ENCODE measurements at places on chromosomes 3 and 15.

DNA sequence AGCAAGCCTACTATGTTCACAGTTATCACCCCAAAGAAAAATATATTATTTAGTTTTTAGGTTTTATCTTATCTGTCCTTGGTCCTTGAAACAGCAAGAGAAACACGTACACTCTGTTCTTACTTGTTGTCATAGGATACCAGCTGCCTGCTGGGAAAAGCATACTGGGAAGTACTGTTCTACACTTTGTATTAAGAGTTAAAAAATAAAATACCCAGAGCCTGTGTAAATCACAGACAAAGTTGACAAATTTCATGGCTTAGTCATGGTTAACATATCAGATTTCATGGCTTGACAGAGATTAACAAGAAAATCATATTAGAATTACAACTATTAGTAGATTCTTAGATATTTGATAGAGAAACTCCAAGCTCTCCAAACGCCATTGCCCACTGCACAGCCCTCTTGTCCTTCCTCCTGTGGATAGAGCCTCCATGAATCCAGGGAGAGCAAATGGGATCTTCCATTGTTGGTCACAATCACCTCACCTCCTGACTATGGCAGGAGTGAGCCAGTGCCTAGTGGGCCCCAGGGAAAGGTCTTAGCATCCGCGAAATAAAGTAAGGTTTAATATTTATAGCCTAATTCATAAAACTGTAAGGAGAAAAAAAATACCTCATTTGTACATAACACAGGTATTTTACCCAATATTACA is 128.1 kb upstream of the WNT5A start:
- no peak for DNase-seq

DNA sequence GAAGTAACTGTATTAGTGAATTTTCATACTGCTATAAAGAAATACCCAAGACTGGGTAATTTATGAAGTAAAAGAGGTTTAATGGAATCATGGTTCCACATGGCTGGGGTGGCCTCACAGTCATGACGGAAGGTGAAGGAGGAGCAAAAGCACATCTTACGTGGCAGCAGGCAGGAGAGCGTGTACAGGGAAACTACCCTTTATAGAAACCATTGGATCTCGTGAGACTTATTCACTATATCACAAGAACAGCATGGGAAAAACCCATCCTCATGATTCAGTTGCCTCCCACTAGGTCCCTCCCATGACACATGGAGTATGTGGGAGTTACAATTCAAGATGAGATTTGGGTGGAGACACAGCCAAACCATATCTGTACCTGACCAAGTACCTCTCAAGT is 812.3 kb upstream of the ALCAM start:
- DNase-seq, result no peak

DNA sequence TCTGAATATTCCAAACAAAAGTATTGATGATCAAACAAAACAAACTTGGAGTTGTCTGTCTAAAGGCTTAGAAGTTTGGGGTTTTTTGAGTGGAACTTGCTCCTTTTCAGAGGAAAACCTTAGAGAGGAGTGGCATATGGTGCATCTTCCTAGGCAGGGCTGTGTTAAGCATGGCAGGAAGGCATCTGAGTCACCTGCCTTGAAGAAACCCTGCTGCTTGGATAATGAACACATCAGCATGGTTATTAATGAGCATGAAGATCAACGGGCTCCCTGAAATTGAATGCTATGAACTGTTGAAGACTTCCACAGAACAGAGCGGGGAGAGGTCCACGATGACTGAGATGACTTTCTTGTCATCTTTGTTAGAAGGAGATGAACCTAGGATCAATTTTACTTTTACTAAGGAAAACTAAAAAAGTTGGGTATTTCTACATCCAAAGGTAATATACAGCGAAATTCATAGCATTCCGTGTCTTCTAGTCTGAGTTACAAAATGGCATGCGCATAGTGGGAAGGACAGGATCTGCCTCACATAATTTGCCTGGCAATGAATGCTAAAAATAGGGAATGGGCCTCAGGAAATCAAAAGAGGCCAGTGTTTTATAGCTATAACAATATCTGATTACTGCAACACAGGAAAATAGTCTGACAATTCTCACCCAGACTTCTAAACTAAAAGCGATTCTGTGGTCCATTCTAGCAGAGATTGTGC is 11.6 kb upstream of the TMED3 start:
- no peak for DNase-seq

DNA sequence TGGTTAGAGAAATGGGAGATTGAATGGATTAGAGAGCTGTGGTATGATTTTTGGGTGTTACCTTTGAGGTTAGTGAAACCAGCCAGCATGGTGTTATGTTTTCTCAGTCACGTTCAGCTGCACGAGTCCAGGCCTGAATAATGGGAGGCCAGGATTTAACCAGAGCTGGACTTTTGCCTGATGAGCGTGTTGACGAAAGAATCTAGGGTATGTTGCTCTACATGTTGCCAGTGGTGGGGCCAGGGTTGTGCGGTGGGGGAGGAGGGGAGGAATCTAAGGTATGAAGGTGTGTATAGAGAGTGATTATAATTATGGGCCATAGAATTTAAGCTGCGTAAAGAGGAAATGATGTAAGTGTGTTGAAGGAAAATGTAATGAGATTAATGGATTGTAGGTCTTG is 22.8 kb downstream of the MINDY2 start:
- DNase-seq, result no peak

DNA sequence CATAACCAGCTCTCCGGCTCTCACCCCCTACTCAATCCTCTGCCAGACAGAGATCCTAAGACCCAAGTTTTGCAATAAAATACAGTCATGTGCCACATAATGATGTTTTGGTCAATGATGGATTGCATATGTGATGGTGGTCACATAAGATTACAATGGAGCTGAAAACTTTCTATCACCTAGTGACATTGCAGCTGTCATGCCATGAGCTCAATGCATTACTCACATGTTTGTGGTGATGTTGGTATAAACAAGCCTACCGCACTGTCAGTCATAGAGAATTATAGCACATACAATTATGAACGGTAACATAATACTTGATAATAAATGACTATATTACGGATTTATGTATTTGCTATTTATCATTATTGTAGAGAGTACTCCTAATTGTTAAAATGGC is 26.9 kb upstream of the SAMMSON start:
- no peak for DNase-seq

GRCh38 chr3:27201492-27201891 is 167.7 kb downstream of the NEK10 start:
- no peak for DNase-seq
